ENCODE measurements at places on chromosomes 5 and 9.

DNA sequence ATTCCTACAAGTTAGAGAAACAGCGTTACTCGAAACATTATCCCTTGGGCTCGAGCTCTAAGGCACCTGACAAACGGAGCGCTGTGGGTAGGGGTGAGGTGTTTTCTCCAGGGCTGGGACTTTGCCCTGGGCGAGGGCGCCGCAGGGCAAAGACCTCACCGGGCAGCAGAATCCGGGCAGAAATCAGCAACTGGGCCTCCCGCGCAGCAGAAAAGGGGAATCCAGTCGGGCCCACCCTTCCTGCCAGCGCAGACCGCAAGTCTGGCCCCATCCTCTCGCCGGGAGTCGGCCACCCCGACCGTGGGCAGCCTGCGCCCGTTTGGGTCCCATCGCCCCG lies 430 bp upstream of the MSH3 start:
- no peak for DNase-seq

GRCh38 chr5:161966564-161966963 lies 101.0 kb upstream of the GABRG2 start:
- no peak for DNase-seq

GRCh38 chr5:77306531-77306930 lies 96.1 kb downstream of the PDE8B start:
- DNase-seq, result no peak

DNA sequence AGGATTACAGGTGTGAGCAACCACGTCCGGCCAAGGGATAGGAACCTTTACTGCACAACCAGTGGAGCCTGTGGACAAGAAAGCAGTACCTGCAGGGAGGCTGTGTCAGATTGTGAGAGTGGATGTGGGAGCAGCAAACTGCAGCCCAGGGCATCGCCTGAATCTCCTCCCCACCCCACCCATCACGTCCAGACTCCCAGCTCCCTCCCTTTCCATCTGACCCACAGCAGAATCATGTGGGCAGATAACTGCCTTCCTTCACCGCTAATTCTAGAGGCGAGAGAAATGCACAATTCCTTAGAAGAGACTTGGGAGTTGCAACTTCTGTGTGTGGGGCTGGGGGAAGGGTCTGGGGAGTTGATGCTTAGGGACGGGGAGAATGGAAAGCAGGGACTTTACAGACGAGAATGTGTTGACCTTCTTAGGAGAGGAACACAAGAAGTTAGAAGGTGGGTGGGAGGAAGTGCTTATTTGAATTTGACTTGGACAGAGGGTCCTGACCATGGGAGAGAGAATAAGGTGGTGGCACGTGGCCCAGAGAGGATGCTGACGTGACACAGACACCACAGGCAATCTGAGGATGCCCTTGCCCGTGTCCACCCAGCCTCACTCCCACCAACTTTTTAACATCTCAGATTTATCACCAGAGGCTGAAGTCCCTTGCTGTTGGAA lies 4.5 kb upstream of the LCP2 start:
- DNase-seq, result no peak

DNA sequence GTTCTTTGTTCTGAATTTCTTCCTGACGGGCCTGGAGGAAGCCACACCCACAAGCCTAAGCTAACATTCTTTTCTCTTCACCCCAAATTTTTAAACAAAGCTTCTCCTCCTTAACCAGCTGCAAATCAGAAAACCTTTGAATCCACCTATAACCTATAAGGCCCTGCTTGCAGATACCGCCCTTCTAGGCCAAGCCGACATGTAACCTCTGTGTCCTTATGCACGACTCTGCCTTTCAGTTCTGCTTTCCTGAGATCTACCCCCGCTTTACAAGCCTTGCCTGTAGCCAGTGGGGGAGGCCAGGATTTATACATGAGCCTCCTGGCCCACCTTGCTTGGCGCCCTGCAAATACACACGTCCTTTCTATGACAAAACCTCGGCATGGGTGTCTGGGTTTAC lies 19.3 kb downstream of the BRD9 start:
- DNase-seq, result no peak

DNA sequence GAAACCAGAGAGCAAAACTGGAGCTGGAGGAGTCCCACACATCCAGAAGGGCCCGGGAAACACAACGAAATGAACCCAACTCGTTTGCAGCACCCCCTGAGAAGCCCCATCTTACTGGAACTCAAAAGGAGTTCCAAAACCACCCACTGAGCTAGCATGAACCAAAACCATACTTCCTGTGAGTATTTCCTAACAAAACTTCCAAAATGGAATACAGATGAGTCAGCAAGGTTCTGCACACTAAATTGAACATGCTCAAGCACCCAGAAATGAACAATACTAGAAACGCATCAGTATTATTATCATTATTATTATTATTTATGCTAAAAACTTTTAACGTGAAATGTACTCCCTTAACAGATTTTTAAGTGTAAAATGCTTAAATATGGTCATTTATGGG lies 8.0 kb upstream of the SPOCK1 start:
- no peak for DNase-seq

DNA sequence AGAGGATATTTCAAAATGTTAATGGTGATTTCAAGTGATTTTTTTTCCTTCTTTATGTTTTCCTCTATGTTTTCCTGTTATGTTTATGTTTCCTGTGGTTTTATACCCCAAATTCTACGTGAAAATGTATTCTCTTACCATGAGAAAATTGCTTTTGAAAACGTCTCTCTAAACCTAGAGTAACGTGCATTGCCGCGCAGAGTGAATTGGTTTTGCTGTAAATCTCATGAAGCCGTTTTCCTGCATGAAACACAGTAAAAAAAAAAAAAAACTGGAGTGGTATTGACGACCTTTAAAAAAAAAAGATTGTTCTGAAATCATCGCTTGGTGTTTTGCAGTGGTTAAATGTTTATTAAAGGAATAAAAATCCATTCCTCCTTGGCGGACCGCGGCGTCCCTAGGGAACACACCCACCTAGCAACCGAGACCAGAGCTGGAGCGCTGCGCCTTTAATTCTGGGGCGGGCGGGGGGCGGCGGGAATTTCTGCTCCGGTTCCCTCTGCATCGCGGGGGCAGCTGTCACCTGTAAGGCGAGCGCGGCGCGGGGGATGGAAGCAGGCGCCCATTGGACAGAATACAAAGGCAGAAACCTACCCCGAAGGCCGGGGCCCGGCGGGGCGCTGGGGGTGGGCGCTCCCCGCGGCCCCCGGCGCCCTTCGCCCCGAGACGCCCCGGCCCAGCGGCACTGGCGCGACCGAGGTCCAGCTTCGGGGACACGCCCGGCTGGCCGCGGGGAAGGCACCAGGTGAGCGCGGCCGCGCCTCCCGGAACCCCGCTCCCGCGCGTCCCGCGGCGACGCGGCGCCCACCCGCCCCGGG lies at the start of gene SOWAHA:
Gene SOWAHA (plus strand): TSS at position 522 of the 818 bp plus-strand sequence. CDS start 320 bp downstream, outside the sequence.
- no peak for DNase-seq

GRCh38 chr9:77901771-77902170 lies 129.8 kb downstream of the GNAQ start:
- DNase-seq, result no peak

DNA sequence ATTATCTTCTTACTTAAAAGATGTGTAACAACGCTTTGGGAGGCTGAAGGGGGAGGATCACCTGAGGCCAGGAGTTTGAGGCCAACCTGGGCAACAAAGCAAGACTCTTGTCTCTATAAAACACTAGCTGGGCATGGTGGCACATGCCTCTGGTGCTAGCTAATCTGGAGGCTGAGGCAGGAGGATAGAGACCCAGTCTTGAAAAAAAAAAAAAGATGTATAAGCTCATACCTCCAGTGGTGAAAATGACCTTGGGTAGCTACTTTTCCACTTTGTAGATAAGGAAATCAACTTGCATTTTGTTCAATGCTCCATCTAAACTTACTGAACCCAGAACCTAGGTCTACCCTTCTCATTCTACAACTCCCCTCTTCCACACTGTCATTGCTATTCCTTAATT lies 16.6 kb downstream of the ARRDC3 start:
- DNase-seq, result no peak

DNA sequence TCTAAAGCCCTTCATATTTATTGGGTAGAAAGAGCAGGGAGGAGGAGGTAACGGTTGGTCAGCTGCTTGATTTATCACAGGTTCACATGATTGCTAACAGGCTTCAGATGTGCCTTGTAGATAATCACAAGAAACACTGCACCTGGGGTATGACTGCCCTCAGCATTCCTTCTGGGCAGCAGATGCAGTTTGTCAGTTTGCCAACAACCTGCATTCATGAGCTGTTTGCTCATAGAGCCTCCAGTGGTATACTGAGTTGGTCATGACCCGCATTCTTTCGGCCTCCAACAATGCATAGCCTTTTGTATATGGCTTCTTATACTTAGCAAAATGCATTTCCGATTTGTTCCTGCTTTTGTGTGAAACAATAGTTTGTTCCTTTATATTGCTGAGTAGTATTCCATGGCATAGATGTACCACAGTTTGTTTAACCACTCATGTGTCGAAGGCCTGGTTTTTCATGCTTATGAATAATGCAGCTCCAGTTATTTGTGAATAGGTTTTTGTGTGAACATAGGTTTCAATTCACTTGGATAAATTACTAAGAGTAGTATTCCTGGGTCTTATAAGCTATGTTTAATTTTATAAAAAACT lies 83.6 kb downstream of the ARHGEF28 start:
- DNase-seq, result no peak

DNA sequence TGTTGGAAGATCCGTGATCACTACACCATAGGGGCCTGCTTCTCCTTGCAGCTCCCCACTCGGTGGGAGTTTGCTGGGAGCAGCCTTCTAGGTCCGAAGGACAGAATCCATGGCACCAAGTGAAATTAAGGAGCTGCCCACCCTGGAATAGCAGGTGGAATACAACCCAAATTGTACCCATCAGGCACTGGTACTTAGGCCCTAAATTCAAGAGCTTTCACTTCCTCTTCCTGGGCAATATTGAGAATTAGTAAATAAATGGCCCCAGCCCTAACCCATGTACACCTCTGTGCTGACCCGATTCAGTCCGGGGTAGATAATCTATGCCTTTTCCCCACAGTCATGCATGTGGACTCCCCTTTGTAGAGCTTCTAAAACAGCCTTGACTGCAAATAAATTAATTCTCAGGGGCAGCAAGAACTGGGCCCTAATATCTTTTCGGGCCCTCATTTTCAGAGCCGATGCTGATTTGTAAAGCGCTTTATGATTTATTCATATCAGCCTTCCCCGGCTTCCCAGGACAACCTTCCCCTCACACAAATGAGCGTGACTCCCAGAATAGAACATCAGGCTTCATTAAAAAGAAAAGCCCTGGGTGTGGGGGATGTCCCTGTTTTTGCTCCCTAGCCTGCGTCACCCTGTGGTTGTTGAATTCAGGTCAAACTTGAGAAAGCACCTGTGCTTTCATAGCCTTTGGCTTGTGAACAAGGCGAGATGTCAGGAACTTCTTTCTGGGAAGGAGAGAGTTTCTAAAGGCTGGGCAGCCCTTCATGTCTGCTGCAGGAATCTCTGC lies 126.1 kb upstream of the TBC1D2 start:
- no peak for DNase-seq

- no peak for DNase-seq
These were observed 10.1 kb downstream of the ZFYVE16 start for GRCh38 chr5:80417973-80418372.

- peak; percentile 87 for DNase-seq
These were observed 248.6 kb upstream of the KLF4 start for GRCh38 chr9:107737987-107738743.

GRCh38 chr5:135425641-135426040 lies 21.5 kb downstream of the DCANP1 start:
- DNase-seq, result no peak

GRCh38 chr5:136012041-136012804 lies 16.6 kb upstream of the TGFBI start:
- no peak for DNase-seq

GRCh38 chr9:136088481-136088938 lies 6.6 kb downstream of the NACC2 start:
- no peak for DNase-seq

GRCh38 chr9:1879501-1879900 lies 135.6 kb upstream of the SMARCA2 start:
- no peak for DNase-seq

DNA sequence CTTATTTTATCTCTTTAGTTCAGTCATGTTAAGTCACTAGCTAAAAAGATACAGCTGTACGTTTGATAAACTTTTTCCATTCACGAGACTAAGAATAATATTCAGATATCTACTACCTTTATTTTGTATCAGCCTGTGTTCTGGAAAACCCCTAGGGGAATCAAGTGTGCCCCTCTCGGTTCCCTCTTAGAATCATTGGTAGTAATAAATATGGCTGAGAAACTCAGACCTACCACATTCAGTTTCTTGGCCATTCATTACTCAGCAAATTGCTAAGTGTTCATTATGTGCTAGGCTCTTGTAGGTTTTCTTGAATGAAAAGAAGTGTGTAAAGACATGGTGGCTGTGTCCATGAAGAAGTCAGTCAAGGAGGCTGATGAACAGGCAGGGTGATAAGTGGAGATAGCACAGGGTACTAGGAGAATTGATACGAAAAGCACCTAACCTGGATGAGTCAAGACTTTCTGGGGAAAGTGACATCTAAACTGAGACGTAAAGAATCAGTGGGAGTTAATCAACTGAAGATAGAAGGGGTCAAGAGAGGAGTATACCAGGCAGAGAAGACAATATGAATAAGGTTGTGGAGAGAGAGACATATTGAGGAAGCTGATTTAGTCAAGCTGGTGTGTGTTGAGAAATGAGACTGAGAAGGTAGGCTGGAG lies 86.2 kb downstream of the CSNK1G3 start:
- DNase-seq, result no peak

- no peak for DNase-seq
These were observed 197.2 kb downstream of the NXNL2 start for GRCh38 chr9:88732128-88732527.

- no peak for DNase-seq
These were observed 63.0 kb upstream of the SELENOP start for GRCh38 chr5:42874621-42875198.

DNA sequence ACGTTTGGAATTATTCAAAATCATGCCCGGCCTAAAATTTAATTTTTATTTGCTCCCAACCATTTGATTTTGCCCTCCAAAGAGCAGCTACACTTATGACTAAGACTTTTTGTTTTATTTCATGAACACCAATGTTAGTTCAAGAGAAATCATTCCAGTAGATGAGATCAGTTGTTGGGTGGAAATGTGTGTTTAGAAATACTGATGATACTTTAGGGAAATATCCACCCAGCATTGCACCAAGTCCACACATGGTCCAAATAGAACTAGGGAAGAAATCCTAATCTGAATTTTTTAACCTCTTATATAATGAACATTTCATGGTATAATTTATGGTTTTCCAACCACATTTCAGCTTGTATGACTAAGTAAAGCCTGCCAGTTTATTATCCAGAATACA lies 28.3 kb upstream of the GOLPH3 start:
- peak; percentile 79 for DNase-seq

- no peak for DNase-seq
These were observed 48.8 kb downstream of the BARX1 start for GRCh38 chr9:93906195-93906880.

Data from GM04503 (cell line).